Stimulated activated CD8-positive, alpha-beta memory T cell treated with anti-CD3 and anti-CD28 coated beads, Interleukin-4, amount 100 ng/mL, for 4 hours (primary cell): ENCODE measurements at places on chromosomes 1 and 21.
A peak's percentile ranks its signal among the peaks of the same experiment; 100 is the strongest.

DNA sequence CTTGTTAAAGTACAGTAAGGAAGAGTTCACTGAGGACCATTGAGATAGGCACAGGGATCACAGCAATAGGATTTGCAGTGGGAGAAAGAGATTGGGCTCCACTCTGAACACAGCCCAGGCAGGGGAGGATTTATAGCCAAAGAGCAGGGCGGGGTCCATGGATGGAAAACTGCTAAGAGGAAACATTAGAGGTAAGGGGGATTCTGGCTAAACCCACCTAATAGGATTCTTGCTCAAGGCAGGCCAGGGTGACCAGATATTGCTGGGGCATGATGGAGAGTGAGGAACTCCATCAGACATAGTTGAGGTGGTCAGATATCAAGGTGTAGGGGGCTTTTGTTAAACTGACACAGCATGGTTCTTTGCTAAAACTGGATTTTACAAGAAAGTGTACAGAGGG is 372.8 kb downstream of the NPHP4 start:
- DNase-seq = no peak

DNA sequence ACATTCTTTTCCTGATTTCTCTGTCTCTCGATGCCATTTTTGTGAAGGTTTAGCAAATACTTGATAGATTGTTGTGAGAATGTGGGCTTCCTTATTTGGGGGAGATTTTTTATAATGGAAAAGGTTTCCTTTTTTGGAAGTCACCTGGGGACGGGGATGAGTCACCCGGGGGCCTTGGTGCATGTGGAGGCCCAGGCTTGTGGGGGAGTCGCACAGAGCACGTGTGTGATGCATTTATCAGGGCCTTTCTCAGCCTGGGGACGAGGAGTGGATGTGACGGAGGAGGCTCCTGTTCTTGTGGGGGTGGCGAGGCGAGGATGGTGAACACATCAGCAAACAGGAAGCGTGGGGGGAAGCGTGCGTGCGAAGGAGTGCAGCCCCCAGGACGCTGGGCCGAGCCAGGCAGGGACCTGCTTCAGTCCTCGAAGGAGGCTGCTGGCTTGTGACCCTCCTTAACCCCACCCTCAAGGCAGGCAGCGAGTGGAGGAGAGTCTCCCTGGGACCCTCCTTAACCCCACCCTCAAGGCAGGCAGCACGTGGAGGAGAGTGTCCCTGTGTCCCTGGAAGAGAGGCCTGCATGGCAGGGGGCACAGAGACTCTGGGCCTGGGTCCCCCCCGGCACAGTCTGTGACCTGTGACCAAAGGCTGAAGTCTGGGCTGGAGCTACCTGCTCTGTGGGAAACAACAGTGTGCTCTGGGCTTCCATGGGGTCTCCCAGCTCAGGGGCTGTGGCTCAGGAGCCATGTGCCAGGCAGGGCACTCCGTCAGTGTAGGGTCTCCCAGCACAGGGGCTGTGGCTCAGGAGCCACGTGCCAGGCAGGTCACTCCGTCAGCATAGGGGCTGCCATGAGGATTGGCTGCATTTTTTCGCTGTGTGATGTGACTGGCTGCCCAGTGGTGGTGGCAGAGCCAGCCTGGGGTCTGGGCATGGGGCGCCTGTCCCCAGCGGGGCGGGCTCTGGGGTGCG is 57.2 kb downstream of the AGPAT3 start:
- peak; percentile 77 for DNase-seq

- DNase-seq = no peak
Observed at GRCh38 chr1:15007842-15008241, 145.7 kb upstream of the TMEM51 start.

- DNase-seq = no peak
Observed at GRCh38 chr1:230381585-230381984, 44.5 kb downstream of the PGBD5 start.

DNA sequence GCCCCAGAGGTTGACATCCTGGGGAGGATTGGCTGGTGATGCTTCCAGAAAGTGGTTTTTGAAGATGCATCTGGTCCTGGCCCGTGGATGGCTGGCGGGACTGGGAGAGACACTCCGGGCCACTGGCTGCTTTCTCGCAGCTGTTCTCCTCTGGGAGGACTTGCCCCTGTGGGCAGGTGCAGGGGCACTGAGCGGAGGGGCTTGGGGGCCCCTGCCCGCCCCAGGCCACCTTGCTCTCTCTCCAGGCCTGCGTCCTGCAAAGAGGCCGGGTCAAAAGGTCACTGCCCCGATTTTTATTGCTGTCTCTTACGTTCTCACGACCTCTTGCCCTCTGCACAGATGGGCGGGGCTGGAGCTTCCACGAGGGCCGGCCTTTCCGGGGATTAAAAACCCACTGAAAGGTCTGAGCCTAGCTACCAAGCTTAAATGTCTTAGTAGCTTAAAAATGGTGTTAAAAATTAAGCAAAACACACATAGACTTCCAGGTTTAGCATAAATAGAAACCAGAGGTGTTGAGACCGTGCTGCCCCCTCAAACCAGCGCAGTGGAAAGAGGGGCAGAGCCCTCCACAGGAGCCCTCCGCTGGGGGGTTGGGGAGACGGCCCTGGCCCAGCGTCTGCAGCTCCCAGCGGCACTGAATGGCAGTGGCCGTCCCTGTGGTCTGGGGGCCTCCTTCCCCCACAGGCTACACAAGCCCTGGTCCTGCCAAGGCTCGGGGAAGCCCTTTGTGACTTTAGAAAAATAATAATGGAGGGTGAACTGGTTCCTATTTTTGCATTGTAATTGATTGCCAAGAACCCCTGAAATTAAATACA is 43.9 kb downstream of the SKI start:
- no peak for DNase-seq

GRCh38 chr1:246971090-246971721 is 36.7 kb downstream of the ZNF695 start:
- DNase-seq = no peak

DNA sequence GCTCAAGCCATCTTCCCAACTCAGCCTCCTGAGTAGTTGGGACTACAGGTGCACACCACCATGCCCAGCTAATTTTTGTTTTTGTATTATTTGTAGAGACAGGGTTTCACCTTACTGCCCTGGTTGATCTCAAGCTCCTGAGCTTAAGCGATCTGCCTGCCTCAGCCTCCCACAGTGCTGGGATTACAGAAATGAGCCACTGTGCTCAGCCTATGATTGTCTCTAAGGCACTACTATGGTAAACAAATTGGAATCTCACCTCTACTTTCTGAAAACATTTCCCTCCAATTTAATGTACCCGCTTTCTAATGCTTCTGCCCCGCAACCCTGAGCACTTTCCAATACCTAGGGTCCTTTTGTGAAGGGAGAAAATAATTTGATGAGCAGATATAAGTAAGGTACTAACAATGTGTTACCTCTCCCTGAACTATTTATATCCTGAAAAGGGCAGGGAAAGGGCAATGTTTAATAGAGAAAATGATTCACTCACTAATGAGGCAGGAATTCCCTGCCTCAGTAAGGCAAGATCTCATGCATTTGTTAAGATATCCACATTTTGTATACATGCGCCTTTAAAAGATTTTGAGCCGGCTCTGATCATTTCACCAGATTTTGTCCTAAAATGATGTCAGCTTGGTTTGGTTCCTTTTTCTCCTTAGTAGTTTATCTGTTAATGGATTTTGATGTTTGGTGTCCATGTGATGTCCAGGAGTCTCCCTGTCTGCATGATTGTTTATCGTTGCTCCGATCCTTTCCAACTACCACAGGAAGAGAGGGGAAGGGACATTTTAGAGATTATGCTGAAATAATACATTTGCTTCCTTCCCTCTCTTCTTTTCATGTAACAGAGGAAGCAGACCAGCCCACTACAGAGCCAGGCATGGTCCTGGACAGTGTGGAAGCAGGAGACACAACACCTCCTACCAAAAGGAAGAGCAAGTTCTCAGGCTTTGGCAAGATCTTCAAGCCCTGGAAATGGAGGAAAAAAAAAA is 47.3 kb upstream of the RCC1 start:
- DNase-seq = no peak

GRCh38 chr1:244304656-244305055 is 147.1 kb downstream of the ADSS2 start:
- DNase-seq = no peak

- no peak for DNase-seq
Observed at GRCh38 chr1:39490596-39491145, 765 bp upstream of the BMP8A start.

DNA sequence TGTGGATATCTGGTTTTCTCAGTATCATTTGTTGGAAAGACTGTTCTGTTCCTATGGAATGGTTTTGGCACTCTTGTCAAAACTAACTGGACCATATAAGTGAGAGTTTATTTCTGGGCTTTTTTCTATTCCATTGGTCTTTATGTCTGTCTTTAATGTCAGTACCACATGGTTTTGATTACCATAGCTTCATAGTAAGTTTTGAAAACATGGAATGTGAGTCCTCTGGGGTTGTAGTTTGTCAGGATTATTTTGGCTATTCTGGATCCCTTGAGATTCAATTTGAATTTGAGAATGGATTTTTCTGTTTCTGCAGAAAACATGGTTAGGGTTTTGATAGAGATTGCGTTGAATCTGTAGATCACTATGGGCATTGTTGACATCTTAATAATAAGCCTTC is 107.9 kb downstream of the ZFYVE9 start:
- DNase-seq = no peak

GRCh38 chr1:87336623-87337067 is 8.0 kb downstream of the LMO4 start:
- no peak for DNase-seq

DNA sequence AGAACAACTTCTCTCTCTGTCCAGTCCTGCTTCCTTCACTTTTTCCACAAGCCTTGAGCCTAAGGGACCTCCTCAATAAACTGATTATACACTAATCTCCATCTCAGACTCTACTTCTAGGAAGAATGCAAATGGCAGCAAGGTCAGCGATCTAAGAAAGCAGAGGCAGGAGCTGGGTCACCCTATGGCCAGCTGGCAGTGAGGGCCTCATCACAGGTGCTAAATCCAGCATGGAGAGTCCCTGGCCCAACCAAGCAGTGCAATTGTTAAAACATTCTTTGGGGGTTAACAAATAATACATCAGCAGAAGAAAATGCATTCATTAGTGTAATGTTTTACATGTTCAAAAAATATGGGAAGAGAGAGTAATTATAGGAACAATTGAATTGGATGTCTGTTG is 416.0 kb downstream of the SIPA1L2 start:
- no peak for DNase-seq

DNA sequence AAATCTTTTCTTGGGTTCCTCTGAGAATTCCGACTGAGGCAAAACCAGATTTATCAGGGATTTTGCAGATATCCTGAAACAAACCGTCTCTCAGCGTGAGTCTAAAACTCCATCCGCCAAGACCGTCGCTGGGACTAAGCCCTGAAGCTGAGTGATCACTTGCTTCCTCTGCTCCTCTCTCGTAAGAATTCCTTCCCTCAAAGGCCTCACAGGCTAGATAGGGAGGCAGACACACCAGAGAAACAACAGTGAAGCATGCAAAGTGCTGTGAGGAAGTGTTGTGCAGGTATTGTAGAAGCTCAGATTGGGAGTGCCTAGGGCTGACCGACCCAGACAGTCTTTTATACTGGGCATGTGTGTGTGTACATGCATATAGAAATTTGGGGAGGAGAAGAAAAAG is 119.1 kb downstream of the RGS7 start:
- no peak for DNase-seq
